Type B pancreatic cell (in vitro differentiated cells): ENCODE measurements at places on chromosomes 2 and 18. TPM values are rescaled to one million over a fixed set of nuclear protein-coding genes. Genes with fewer than 3 reads are reported as not detected.

The DCAF17 gene
- total RNA-seq, result 12.9 and 26.4 TPM in 2 replicates

The COLEC12 gene
- total RNA-seq, result 6.5 and 61.3 TPM in 2 replicates

The FAM237A gene
- total RNA-seq, result not detected in 2 replicates

The ATL2 gene
- 56.4 and 62.6 TPM in 2 replicates for total RNA-seq

The SLC16A14 gene
- 9.1 and 9.3 TPM in 2 replicates for total RNA-seq

The KRTCAP3 gene
- total RNA-seq, result 12.4 and 23.9 TPM in 2 replicates

The ACADL gene
- 1.7 and 2.1 TPM in 2 replicates for total RNA-seq

The AOX1 gene
- 6.4 and 10.3 TPM in 2 replicates for total RNA-seq

The SLC4A3 gene
- 8.0 and 15.8 TPM in 2 replicates for total RNA-seq

The TWIST2 gene
- 0.95 and 27.3 TPM in 2 replicates for total RNA-seq

The COX5B gene
- total RNA-seq, result 244 and 332 TPM in 2 replicates

The ERBB4 gene
- 5.3 and 9.9 TPM in 2 replicates for total RNA-seq

The PRKAG3 gene
- total RNA-seq, result not detected in 2 replicates

The INO80D gene
- total RNA-seq, result 20.4 and 21.0 TPM in 2 replicates

The DCC gene
- total RNA-seq, result 5.4 and 11.6 TPM in 2 replicates

The COLEC11 gene
- total RNA-seq, result 0.33 and 0.63 TPM in 2 replicates

The TFPI gene
- 9.6 and 12.2 TPM in 2 replicates for total RNA-seq

The EGR4 gene
- 0.19 and 1.2 TPM in 2 replicates for total RNA-seq

The CXCR1 gene
- total RNA-seq, result not detected in 2 replicates

The DUSP2 gene
- 4.3 and 4.5 TPM in 2 replicates for total RNA-seq

The EML4 gene
- 93.6 and 117 TPM in 2 replicates for total RNA-seq

The C18orf32 gene
- 42.1 and 56.5 TPM in 2 replicates for total RNA-seq

The CABYR gene
- 7.8 and 8.6 TPM in 2 replicates for total RNA-seq

The STAT4 gene
- total RNA-seq, result 2.1 TPM in 2 replicates
